ENCODE measurements at places on chromosomes 3 and 15.

- DNase-seq, result no peak
Observed at GRCh38 chr3:118527514-118528044, 507.1 kb downstream of the IGSF11 start.

DNA sequence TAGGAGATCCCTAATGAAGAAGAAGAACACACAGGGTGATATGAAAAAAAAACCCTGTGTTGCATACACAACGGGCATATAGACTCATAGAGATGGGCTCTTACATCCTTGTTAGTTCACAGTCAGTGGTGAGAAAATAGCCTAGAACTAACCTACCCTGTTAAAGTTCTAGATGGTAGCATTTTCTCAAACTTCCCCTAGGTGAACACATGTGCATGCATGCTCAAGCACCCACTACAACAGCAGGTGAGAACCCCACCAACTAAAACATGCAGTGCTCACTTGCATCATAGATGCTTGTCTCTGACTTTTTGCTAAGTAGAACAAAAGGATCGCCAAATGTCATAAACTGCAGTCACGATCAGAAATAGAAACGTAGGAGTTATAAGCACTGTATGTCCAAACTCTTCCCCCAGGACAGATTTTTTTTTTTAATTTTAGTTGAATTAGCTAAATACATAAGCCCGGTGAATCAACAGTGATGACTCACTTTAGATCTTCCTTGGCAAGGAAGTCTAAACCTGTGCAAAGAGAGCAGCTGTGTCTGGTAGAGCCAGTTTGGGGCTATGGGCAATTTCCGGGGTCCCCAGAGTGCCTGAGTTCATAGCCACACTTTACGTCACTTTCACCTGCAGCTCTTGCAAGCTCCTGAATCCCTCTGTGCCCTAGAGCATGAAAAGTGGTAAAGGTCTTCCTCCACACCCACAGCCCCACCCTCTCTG, 96.2 kb upstream of the SEMA6D start:
- DNase-seq, result no peak

DNA sequence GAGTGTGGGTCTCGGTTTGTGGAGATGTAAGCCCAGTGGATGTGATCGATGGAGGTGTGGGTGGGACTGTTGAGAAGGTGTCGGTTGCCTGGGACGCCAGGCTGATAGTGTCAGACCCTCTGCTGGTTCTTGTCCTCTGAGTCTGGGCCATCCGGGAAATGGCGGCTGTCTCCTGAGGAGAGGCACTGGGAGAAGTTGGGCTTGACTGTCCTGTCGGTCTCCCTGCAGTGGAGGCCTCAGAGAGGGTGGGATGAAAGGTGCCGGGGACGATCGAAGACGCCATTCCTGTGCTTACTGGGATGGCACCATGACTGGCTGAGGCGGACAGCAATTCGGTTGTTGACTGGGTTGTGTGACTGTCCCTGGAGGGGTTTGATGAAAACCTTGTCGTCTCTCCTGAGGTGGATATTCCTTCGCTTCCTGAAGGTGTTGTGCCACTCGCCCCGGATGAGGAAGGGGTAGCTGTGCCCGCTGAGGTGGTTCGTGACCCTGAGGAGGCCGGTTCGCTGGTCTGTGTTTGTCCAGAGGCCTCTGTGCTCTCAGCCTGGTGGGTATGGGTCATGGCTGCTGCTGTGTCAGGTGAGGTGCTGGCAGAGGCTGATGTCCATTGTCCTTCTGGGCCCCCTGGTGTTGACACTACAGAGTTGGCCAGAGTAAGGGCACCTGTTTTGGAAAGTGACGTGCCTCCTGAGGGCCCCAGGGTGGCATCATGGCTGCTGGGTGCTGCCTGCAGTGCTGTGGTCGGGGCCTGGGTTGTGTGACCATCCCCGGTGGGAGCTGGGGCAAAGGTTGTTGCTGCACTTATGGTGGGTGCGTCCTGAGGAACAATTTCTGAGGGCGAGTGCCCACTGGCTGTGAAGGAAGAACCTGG, 22.8 kb downstream of the MUC4 start:
- no peak for DNase-seq

- no peak for DNase-seq
Observed at GRCh38 chr3:100548053-100548452, 55.6 kb downstream of the TMEM45A start.

DNA sequence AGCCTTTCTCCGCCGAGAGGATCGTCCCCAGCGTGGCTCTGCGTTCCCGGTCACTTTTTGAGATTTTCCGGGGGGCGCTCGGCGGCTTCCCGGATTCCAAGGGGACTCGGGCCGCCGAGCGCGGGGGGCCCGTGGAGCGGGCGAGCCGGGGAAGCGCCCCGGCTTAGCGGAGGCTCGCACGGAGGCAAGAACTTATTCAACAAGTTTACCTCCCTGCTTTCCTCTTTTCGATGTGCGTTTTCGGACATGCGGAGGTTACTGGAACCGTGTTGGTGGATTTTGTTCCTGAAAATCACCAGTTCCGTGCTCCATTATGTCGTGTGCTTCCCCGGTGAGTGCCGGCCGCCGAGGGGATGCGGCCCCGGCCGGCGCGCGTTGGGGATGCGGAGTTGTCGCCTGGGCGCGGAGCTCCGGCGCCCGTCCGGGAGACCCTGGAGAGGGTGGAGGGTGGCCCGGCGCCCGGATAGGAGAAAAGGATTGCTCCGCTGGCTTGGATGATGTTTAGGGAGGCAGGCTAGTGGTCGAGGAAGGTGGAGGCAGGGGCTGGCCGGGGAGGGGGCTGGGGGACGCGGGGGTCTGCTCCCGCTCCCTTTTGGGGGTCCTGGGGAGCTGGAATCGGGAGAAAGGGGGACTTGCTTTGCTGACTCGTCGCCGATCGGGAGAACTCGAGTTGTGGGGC, 810 bp downstream of the PTPRG start:
- no peak for DNase-seq

DNA sequence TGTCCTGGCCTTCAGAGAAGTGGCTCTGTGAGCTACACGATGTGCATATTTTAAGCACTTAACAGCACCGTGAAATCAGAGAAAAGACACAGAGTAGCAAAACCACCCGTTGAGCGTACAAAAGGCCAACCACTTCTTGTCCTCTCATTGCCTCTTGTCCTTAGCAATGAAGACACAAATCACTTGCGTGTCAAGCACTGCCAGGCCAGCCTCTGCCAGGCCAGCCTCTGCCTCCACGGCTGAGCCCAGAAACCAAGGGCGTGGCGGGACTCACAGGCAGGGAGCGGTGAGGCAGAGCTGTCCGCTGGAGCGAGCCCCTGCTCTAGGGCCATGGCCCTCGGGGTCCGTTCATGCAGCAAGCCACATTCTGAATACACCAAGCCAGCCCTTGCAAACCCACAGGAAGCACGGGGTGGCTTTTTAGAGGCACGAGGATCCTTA, 4.0 kb downstream of the MUC4 start:
- DNase-seq, result no peak

GRCh38 chr15:39059917-39060316, 495.3 kb upstream of the RASGRP1 start:
- no peak for DNase-seq

DNA sequence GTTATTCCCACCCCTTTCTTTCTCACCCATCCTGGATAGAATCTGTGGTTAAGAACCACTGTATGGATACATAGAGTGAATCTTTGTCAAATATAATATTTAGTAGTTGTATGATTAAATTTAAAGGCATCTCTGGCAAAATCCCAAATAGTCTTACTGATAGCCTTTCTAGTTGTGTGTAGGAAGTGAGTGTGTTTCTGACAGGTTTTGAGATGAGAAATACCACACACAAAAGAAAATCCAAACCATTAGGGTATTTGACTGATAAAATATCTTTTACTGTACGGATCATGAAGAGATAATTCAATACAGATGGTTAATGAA, 44.7 kb upstream of the PLCL2 start:
- DNase-seq, result no peak

DNA sequence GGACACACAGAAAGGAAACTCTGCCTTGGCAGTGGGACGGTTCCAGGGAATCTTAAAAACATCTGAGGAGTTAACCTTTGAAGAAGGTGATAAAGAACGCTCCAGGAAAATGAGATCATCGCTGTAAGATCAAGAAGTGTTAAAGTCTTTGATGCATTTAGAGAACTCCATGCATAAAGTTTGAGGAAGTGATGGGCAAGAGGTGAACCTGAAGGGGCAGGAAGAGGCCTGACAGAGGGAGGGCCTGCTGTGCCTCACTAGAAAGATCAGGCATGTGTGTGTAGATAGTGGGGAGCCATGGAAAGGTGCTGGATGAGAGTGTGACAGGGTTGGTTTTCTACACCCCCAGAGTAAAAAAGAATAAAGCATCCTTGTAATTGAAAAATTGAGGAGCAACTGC, 889.2 kb downstream of the MCTP2 start:
- DNase-seq, result no peak
